ENCODE measurements at places on chromosomes 7 and 10. TPM values are rescaled to one million over a fixed set of nuclear protein-coding genes. Genes with fewer than 3 reads are reported as not detected.

TSPAN13 gene
- total RNA-seq: 57.0 TPM

ARHGEF5 gene
- 9.3 TPM for total RNA-seq

- no peak overlapping the region for H3K27ac ChIP-seq
- H3K36me3 ChIP-seq: no peaks in the 10 kb centered on the region
- no peaks in the 10 kb centered on the region for H3K4me1 ChIP-seq
- DNase-seq: no peak
Observed at GRCh38 chr7:17548014-17548653, 249.7 kb downstream of the AHR start.

RNF133 gene
- 0.30 TPM for total RNA-seq

GRCh38 chr10:94427166-94427565, 24.8 kb downstream of the TBC1D12 start:
- no peaks in the 10 kb centered on the region for H3K27me3 ChIP-seq
- no peaks in the 10 kb centered on the region for H3K36me3 ChIP-seq
- H3K4me3 ChIP-seq: no peak overlapping the region

GRCh38 chr10:22500656-22501340, 155.5 kb downstream of the SPAG6 start:
- H3K27ac ChIP-seq: no peak overlapping the region
- no peak for DNase-seq
- H3K27me3 ChIP-seq: peaks cover 13% of the 10 kb centered on the region
- no peaks in the 10 kb centered on the region for H3K4me1 ChIP-seq
- H3K4me3 ChIP-seq: no peak overlapping the region

LFNG gene
- total RNA-seq: 58.6 TPM

CCDC172 gene
- not detected for total RNA-seq

HOXA3 gene
- not detected for total RNA-seq

DNA sequence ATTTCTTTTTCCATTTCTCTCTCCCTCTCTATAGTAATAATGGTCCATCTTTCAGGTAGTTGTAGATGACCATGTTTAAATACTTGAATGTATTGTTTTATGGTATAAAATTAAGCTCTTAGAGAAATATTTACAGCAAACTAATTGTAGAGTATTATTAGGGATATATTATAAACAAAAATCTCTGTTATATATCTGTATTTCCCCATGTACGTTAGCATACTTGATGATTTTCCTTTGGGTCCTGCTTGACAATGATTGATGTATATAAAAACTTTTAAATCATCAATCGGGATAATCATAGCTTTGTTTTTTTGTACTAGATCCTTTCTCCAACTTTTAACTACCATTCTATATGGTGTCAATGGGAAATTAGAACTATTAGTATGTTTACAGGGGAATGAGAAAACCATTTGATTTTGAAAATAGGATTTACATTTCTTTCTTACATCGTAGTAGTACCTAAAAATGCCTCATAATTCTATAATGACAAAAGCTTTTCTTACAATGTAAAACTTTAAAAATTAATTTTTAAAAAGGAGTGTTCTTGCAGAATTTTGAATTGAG, 117.5 kb upstream of the CDK13 start:
- H3K4me3 ChIP-seq: no peak overlapping the region
- H3K27ac ChIP-seq: no peak overlapping the region
- H3K4me1 ChIP-seq: no peaks in the 10 kb centered on the region
- no peak for DNase-seq

GHRHR gene
- total RNA-seq: not detected

- H3K36me3 ChIP-seq: no peaks in the 10 kb centered on the region
- H3K27me3 ChIP-seq: no peaks in the 10 kb centered on the region
- H3K4me1 ChIP-seq: no peaks in the 10 kb centered on the region
- DNase-seq: no peak
- H3K4me3 ChIP-seq: no peak overlapping the region
Observed at GRCh38 chr10:21417172-21417712, 108.2 kb downstream of the SKIDA1 start.

KLHDC10 gene
- total RNA-seq: 40.3 TPM

HOXA9 gene
- not detected for total RNA-seq

DNA sequence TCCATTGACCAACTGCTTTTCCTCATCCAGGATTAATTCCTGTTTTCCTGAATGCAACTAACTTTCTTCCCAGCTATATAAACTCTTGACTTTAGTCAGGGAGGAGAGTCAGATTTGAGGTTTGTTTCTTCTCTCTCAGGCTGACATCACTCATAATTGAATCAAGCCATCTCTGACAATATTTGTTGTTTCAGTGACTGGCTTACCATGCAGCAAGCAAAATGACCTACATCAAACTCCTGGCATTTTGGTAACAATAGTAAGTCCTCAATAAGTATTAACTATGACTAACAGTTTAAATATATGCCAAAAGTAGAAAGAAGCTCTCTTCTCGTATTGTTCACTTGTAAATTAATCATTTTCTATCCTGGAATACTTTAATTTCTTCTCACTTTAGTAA, 625.7 kb upstream of the KCND2 start:
- no peak for DNase-seq
- H3K27me3 ChIP-seq: no peaks in the 10 kb centered on the region
- H3K36me3 ChIP-seq: no peaks in the 10 kb centered on the region
- H3K4me3 ChIP-seq: no peak overlapping the region

LMOD2 gene
- not detected for total RNA-seq

GRCh38 chr10:33660329-33660728, 325.9 kb upstream of the NRP1 start:
- H3K4me1 ChIP-seq: peaks cover 11% of the 10 kb centered on the region
- H3K27me3 ChIP-seq: no peaks in the 10 kb centered on the region
- no peaks in the 10 kb centered on the region for H3K36me3 ChIP-seq
- no peak overlapping the region for H3K4me3 ChIP-seq

DNA sequence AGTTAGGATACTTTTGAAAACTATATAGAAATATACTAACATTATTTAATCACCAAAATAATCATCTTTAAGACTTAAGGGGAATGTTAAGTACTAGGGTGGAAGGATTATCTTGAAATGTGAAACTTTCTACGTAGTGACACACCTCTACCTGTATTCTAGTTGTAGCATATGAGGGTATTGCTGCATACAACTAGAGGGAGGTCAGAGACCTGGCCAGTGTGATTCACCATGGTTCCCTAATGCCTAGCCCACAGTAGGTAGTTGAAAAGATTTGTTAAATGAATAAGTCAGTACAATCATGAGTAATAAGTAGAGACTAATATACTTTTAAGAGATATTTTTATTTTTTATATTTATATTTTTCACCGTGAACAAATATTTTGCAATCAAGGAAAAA, 84.1 kb upstream of the RPA3 start:
- DNase-seq: no peak
- no peaks in the 10 kb centered on the region for H3K27me3 ChIP-seq
- H3K36me3 ChIP-seq: no peaks in the 10 kb centered on the region
- no peak overlapping the region for H3K27ac ChIP-seq

DNA sequence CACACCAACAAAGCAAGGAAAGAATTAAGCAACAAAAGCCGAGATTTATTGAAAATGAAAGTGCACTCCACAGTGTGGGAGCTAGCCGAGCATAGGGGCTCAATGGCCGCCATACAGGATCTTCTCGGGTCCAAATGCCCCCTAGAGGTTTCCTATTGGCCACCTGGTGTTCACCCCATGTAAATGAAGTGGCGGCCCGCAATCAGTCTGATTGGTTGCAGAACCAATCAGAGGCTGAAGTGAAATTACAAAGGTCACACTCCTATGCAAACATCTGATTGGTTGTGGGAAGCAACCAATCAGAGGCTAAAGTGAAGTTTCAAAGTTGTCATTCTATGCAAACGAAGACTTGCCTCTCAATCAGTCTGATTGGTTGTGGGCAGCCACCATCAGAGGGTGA, 61.8 kb upstream of the SLC35B4 start:
- no peaks in the 10 kb centered on the region for H3K36me3 ChIP-seq
- no peak overlapping the region for H3K4me3 ChIP-seq

- peak overlapping the region; percentile 20 for H3K4me3 ChIP-seq
- no peaks in the 10 kb centered on the region for H3K36me3 ChIP-seq
- H3K27me3 ChIP-seq: no peaks in the 10 kb centered on the region
- no peak for DNase-seq
- peaks cover 26% of the 10 kb centered on the region for H3K4me1 ChIP-seq
- peak overlapping the region; percentile 72 for H3K27ac ChIP-seq
Observed at GRCh38 chr7:131075406-131075805, 252.3 kb upstream of the MKLN1 start.

DNA sequence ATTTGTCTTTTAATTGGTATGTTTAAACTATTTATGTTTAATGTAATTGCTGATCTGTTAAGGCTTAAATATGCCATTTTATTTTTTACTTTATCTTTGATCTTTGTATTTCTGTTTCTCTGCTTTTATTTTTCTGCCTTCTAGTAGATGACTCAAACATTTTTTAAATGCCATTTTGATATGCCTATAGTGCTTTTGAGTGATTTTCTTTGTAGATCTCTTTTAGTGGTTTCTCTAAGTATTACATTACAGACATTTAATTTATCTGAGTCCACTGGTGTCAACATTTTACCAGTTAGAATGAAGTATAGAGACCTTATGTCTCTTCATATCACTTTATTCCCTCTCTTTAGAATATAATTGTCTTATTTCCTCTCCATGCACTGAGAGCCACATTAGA, 32.7 kb downstream of the IL6 start:
- no peak overlapping the region for H3K27ac ChIP-seq
- H3K36me3 ChIP-seq: no peaks in the 10 kb centered on the region
- no peaks in the 10 kb centered on the region for H3K27me3 ChIP-seq
- H3K4me1 ChIP-seq: no peaks in the 10 kb centered on the region

GRCh38 chr10:101063050-101063525, 1.3 kb downstream of the KAZALD1 start:
- DNase-seq: no peak
- H3K27ac ChIP-seq: no peak overlapping the region
- peak overlapping the region; percentile 93 for H3K4me3 ChIP-seq
- no peaks in the 10 kb centered on the region for H3K36me3 ChIP-seq
- peaks cover 51% of the 10 kb centered on the region for H3K4me1 ChIP-seq
